ENCODE measurements at places on chromosomes 7 and 10.

DNA sequence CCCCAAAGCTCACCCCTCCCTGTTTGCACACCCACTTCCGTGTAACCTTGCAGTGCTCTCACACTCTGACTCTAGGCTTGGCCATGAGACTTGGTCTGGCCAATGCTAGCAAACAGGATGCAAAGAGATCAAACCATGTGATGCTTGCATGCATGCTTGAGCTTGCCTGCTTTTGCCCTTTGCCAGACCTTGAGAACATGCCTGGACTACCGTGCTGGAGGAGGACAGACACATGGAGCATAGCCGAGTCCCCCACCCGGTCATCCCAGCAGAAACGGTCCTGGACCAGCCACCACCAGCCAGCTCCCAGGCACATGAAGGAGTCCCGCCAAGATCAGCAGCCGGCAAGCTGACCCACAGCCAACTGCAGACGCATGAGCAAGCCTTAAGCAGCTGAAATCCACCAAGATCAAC is 23.4 kb downstream of the PYROXD2 start:
- peak; percentile 49 for DNase-seq

- DNase-seq, result peak; percentile 44
Measured at GRCh38 chr10:10786109-10787090, 231.3 kb upstream of the CELF2 start.

DNA sequence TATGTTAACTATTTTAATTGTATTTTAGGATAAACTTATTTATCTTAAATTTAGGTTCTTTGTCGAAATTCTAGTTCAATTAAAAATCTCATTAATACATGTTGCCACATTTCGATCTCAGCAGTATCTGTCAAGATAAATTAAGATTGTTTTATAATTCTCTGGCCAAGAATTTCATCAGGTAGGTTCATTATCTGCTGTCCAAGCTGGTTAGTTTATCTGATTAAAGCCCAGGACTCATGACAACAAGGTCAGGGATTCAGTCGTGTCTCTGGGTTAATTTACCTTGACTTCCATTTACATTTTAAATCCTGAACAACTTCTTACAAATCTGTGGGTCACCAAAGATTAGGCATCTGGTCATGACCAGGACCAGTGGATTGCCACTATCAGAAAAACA is 7.6 kb downstream of the STEAP4 start:
- DNase-seq, result no peak

DNA sequence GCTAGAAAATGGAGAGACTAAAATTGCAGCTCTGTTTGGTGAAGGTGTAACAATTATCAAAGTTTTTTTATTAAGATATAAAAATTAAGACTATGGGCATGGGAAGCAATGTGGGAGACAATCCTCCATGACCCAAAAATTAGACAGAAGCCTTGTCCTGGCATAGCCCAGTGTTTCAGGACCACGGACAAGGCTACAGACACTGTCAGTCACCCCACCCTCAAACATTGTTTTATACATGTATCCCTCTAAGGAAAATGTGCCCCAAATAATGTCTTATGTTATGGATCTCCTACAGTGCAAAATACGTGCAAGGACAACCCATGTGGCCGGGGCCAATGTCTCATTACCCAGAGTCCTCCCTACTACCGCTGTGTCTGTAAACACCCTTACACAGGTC is 24.0 kb downstream of the HABP2 start:
- DNase-seq, result peak; percentile 66

DNA sequence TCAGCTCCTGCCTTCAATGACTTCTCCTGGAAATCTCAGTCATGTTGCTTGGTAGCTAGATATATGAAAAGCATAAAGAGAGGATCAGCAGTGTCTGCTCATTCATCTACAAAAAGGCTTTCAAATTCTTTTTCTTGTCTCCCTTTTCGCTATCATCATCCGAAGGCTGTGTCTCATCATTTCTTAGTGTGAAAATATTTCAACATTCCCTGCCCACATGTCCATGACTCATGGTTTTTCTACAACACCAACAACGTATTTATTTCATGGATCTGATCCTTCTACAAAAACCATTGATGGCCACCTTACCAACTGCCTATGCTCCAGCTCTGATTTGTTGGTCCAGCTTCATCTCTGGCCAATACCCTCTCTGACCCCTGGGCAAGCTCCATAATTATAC is 472.5 kb upstream of the GHITM start:
- no peak for DNase-seq

GRCh38 chr10:1514681-1515080 is 222.6 kb downstream of the ADARB2 start:
- no peak for DNase-seq

DNA sequence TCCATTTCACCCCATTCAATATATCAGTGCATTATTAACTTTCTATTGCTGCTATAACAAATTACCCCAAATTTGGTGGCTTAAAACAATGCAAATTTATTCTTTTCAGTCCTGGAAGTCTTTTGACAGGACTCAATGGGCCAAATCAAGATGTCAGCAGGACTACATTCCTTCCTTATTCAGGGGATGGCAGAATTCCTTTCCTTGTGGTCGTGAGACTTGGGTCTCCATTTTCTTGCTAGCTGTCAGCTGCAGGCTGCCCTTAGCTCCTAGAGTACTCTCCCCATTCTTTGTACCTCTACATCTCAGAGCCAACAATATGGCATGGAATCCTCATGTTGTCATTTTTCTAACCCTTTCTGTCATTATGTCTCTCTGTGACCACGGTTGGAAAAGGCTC is 310.6 kb downstream of the HDAC9 start:
- no peak for DNase-seq

- no peak for DNase-seq
Measured at GRCh38 chr7:1156782-1157535, 3.0 kb downstream of the ZFAND2A start.

DNA sequence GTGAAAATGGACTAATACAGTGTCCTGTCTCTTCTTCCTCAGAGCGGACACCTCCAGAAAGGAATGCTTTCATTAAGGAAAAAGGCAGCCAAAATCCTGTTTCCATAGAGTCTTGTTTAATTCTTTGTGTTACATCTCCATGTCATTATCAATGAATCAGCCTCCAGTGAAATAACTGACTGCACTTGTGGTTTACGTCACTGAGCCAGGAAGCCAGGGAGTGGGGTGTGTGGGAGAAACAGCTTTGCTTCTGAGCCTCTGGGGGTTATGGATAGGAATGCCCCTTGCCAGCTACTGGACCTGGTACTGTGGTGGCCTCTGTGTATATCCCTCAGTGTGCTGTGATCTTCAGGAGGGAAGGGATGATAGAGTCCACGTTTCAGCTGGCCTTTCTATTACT is 416.8 kb downstream of the GALNT17 start:
- DNase-seq, result no peak

DNA sequence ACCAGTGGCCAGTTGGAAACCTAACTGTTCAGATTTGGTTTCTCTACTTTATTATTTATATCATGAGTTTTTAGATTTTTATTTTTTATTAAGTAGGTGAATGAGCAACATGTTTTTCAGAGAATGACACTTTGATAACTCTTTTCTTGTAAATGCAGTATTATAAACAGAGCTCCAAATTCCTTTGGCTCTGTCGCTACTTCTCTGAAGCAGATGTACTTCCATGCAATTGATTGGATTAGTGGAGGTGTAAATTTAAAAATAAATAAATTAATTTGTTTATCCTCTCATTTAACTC is 34.3 kb upstream of the ICA1 start:
- no peak for DNase-seq

DNA sequence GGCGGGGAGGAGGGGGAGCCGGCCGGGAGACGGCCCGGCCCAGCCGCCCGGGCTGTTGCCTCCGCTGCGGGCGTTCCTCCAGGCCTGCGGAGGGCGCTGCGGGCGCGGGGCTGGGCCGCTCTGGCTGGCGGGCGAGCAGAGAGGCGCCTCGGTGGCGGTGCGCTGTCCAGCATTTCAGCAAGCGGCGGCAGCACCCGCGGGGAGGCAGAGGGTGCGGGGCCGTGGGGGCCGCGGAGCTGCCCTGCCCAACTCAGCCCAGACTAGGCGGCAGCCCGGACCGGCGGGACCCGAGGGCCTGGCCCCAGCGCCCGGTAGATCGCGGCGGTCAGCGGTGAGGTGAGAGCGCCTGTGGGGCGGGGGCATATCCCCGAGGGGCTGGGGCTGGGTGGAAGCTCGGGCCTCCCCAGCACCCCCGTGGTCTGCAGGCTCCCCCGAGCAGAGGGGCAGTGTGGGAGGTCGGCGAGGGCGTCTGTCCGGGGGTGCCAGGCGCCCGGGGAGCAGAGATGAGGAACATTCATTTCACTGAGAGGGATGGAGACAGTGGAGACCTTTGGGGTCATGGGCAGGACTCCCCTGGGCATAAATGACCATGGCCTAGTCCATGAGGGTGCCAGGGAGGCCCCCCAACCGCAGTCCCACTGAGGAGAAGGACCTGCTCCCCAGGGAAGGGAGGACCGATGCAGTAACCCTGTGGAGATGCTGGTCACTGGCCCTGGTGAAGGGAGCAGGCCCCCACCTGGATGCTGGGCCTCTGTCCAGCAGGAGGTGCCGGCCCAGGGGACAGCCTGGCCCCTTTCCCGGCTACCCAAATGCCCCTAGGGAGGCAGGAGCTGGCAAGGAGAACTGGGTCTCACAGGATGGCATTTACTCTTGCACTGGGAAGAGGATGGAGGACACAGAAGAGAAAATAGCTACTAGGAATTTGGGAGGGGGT is at the start of gene SRRM3:
TSS of gene SRRM3 (plus strand) at position 165 of the 934 bp plus-strand sequence. CDS start 33,171 bp downstream, outside the sequence.
- peak; percentile 90 for DNase-seq

DNA sequence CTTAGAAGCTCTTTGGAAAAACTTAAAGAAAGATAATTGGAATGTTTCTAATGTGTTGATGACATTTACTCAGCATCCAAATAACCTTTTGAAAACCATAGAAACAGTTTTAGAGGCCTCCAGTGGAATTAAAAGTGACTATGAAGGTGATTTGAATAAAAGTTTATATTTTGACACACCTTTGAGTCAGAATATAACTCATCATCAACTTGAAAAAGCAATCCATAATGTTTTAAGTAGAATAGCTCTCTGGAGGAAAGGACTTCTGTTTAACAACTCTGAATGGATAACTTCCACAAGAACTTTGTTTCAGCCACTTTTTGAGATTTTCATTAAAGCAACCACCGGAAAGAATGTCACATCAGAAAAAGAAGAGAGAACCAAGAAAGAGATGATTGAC is 108.2 kb downstream of the ABCA13 start:
- no peak for DNase-seq

GRCh38 chr7:143393267-143394041 is 12.3 kb downstream of the ZYX start:
- DNase-seq, result no peak

DNA sequence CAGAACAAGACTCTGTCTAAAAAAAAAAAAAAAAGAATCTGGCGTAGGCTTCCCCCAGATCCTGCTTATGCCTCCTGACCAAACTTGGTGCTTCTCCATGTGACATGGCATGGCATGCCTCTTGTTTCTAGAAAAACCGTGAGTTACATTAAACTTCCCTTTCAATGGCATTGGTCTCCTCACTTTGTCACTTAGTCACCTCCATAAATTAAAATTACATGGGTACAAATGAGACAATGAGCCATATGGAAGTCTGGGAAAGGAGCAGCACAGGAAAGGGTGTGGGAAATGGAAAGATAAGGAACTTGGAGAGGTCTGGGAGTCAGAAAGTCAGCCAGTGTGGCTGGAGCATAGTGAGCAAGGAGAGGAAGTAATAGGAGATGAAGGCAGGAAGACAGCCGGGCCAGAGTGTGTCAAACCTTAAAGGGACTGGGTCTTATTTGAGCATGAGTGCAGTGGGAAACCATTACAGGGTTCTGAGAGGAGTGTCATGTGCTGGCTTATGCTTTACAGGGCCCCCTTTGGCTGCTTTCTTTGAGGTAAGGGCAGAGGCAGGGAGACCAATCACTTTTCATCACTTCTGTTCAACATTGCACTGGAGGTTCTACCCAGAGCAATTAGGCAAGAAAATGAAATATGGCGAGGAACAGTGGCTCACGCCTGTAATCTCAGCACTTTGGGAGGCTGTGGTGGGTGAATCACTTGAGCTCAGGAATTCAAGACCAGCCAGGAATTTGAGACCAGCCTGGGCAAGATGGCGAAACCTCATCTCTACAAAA is 21.3 kb upstream of the ZMIZ2 start:
- DNase-seq, result no peak

DNA sequence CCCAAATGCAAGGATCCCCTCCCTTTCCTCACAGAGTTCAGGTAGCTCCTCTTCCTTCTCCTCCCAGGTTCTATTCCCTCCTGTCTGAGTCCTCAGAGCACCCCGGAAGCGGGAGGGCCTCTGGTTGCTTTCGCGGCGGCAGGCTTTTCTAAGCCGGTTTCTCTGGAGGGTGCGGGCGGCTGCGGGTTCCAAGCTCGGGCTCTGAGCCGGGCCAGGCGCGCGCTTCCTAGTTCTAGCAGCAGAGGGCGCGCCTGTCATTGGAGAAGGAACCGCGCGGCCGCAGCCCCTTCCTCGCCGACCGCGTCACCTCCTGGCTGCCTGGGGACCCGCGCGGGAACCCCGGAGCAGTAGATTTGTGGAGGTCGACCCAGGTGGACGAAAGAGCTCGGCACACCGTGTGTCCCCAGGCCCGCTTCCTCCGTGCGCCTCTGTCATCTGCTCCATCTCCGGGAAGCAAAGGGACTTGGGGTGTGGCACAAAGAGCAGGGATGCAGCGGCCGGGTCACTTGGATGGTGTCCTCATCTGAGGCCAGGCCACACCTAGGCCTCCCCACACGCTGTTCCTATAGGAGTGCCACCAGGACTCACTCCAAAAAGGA is 389.0 kb upstream of the PODXL start:
- peak; percentile 68 for DNase-seq

- peak; percentile 67 for DNase-seq
Measured at GRCh38 chr10:79129361-79129997, 60.7 kb downstream of the ZMIZ1 start.

DNA sequence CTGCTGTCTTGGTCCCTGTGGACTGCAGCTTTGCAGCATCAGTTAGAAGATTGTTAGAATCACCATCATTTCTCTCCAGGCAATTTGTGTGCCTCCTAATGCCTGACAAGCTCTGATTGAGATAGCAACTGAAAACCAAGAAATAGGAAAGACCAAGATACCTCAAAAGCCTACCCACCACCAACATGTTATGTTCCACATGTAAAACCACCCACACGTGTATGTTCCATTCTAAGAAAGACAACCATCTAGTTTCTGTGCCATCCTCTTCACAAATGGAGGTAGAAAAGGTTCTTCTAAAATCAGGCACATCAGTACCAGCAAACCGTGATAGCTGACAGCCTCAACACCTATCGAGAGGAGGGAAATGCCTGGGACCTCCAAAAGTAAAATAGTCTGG is 46.9 kb downstream of the TASOR2 start:
- DNase-seq, result no peak

Measured in hematopoietic multipotent progenitor cell treated with erythropoietin and hydrocortisone succinate and interleukin-3 and kit ligand, for 4 days (in vitro differentiated cells).